Suppressor macrophage treated with lipopolysaccharide for 4 hours (primary cell): ENCODE measurements at places on chromosomes 11 and 22.

DNA sequence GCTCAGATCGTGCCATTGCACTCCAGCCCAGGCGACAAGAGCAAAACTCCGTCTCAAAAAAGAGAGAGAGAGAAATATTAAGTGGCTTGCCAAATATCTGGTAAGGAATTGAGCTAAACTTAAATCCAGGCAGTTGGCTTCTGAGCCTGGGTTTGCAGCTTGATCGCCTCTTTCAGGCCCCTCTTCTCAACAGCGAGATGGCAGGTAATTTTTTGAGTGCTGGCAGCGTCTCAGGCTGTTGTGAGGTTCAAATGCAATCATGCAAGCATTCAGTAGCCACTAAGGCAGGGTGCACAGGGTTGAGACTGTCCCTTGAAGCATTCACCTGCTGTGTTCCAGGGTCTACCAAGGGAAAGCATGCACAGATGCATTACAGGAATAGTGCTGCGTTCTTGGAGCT lies 670 bp upstream of the CTSF start:
- DNase-seq = no peak

DNA sequence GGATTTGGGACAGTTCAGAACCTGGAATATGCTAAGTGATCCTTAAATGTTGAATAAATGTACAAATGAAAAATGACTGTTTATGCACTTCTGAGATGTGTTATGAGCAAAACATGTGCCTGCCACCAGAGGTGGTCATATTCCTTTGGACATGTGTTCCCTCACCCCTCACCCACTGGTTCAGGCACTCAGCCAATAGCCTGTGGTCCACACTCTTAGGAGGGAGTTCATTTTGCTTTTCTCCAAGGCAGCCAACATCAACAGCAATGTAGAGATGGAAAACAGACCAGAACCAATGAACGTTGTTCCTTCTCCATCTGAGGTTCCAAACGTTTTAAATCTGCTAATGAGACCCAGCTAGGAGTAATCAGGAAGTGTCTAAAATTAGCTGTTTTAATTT lies 44.0 kb downstream of the RPUSD4 start:
- DNase-seq = no peak

DNA sequence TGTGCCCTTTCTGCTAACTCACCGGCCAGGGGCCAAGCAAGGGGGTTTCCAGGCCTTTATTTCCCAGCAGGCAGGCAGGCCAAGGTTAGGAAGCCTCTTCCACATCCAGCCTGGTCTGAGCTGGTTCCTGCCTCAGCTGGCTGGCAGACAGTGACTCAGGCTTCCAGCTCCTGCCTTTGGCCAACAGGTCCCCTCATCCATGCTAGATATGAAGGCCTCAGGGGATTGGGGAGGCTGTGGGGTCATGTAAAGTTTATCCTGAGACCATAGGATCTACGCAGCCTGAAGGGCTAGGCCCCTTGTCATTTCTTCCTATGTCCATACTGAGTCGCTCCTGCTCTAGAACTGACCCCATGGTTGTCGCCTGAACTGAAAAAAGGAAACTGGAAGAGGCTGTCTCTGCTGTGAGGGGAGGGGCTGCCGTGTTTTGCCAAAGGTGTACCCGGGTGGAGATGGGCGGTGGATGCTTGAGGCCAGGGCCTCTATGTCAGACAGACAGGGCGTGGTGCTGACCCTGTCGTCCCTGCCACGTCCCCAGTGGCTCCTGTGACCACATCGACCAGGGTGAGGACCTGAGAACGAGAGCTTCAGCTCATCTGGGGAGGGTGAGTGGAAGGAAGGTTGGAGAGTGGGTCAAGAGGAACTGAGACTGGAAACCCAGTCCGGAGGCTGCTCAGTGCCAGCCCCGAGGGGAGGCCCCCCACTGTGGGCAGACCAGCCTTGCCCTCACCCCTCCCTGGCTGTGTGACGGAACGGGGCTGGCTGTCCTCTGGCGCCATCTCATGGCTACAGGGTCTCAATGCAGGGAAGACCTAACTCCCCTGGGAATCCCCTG lies 17.0 kb downstream of the P2RY6 start:
- peak; percentile 94 for DNase-seq

- no peak for DNase-seq
Measured at GRCh38 chr11:132245403-132246385, 875.3 kb downstream of the NTM start.

DNA sequence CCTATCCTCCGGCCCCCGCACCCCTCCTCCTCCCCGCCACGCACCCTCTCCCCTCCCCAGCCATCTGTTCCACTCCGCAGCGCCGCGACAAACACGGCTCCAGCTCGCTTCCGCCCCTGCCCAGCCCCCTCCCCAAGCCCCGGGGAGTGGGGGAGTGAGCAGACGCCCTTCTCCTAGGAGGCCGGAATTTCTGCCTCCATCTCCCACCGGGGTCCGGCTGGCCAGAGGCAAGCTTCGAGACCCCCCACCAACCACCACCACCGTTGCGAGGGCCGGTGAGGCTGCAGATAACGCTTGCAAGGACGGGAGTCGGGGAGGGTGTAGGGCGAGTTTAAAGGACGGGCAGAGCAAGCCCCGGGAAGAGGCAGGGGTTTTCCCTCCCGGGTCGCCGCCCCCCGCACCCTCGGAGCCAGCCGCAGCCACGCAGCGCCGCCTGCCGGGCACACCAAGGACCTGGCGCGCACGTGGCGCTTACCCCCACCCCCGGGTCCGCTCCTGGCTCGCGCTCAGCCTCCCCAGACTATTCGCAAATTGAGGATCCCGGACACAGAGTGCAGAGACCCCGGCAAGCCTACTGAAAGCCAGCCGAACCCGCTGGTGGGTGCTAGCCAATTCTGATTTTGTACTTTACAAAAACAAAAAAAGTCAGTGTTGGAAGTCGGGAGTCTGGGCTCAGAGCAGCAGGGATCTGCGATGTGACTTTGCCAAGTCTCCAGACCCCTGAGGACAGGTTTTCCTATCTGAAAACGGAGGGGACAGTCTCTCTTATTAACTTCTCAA lies 22.6 kb downstream of the RTN4RL2 start:
- DNase-seq = peak; percentile 63

GRCh38 chr22:37547251-37547741 lies 13.0 kb upstream of the CDC42EP1 start:
- DNase-seq = no peak

GRCh38 chr11:60862171-60862570 lies 5.2 kb upstream of the ZP1 start:
- no peak for DNase-seq

- no peak for DNase-seq
Measured at GRCh38 chr11:60933416-60934123, 9.3 kb downstream of the TMEM132A start.

DNA sequence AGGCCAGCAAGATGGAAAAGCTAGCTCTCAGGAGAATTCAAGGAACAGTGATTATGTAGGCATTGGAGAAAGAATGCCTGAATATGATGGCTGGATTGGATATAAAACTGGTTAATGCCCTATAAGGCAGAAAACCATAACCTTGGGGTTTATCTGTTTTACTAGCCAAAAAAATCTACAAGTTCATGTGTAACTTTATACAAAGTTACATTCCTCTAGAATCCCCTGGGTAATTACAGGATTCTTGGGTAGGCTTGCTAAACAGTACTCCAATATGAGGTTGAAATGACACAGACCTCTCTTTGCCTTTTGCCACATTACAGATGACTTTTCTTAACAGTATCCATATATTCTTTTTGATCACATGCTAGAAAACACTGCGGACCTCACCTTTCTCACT lies 26.0 kb downstream of the TSPAN18 start:
- no peak for DNase-seq

DNA sequence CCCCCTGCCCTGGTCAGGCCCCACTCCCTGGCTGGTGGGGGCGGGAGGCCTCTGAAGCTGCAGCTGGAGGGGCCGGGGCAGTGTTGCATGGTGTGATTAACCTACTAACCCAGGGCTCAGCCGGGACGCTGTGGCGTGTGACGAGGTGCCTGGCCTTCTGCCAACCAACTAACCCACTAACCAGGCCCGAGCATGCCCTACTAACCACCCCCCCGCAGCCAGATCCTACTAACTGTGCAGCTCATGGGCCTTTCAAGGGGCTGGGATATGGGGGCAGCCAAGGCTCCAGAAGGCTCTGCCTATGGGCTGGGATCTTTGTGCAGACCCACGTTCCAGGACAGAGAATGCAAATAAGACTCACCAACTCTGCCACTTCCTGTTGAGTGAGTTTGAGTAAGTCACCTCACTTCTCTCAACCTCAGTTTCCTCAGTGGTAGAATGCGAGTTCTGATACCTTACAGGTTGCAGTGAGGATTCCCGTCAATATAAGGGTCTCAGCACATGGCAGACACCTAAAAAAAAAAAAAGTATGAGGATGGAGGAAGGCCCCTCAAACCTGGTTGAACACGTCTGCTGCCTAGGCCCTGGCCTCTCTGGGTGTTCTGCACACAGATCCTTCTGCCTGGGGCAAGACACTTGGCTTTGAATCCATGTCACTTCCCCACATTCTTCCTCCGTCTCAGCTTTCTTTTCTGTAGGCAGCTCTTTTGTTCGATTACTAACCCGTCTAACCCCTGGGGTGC lies 14.1 kb downstream of the MIAT start:
- no peak for DNase-seq

DNA sequence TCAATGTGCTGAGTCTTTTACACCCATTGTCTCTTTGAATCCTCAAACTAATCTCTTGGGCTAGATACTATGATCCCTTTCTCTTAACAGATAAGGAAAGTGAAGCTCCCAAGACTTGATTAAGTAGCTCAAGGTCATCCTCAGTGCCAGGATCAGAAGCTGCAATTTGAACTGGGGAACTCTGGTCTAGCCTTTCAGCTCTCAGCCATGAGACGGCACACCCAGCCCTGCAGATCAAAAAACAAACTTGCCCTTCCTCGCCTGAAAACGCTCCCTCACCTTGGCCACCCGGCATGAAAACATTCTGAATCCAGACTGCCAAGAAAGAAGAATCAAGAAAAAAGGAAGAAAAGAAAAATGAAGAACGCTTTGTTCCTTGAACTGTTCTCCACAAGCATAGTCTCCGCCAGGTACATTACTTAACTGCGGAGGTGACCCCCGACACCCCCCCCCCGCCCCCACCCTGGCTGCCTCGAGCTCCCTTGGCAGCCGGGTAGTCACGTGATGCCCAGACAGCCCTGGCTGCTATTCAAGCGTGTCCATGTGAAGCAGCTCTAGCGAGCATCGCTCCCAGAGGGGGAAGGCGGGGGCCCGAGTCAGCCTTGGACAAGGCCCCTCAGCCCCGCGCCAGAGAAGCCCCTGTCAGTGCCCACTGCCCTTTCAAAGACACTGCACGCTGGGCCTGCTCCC lies 451.2 kb downstream of the MIAT start:
- no peak for DNase-seq

DNA sequence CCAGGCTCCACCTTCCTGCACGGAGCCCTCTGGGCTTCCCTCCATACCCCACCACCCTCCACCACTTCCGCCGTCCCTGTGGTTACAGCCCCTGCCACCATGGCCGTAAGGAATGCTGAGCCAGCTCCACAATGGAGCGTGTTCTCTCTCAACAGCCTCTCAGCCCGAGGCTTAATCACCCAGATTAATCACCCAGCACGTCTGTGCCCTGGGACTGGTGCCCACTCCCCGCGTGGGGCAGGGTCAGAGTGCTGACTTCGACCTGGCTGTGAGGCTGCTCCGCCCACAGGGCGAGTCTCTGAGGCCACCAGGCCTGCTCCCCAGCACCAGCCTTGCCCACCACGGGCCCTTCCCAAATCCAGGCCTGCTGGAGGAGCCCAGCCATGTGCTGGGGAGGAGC lies 4.0 kb upstream of the TH start:
- DNase-seq = no peak

DNA sequence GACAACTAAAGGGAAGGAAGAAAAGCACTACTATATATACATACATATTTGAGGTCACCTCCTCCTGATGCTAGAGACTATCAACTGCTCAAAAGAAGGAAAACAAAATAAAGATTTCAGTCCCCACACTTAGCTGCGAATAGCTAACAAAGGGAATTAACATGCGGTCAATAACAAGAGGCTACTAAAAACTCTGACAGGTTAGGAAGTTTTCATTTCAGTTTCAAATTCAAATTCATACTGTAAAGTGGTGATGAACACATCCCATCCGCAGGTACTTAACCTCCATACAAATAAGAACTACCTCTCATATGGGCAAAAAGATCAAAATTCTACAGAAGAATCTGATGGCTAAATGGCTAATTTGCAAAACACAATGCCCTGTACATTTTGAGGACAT lies 2.6 kb downstream of the NAP1L4 start:
- DNase-seq = no peak

DNA sequence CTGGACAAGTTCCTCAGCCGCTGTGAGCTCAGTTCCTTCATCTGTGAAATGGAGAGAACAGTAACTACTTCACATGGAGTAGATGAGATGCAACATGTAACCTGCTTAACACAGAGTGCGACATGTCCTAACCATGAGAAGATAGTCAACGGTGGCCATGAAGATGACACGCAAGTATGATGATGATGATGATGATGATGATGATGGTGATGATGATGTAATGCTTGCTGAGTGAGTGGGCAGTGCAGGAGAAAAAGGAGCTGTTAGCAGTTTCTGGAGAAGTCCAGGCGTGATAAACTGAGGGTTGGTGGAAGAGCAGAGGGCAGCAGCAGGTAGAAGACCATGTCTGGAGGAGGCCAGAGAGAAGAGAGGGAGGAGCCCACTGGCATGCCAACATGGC lies 90.8 kb upstream of the CD82 start:
- DNase-seq = no peak

GRCh38 chr11:94058630-94059029 lies 37.5 kb downstream of the HEPHL1 start:
- no peak for DNase-seq

- no peak for DNase-seq
Measured at GRCh38 chr11:92236856-92237255, 12.2 kb downstream of the FAT3 start.

DNA sequence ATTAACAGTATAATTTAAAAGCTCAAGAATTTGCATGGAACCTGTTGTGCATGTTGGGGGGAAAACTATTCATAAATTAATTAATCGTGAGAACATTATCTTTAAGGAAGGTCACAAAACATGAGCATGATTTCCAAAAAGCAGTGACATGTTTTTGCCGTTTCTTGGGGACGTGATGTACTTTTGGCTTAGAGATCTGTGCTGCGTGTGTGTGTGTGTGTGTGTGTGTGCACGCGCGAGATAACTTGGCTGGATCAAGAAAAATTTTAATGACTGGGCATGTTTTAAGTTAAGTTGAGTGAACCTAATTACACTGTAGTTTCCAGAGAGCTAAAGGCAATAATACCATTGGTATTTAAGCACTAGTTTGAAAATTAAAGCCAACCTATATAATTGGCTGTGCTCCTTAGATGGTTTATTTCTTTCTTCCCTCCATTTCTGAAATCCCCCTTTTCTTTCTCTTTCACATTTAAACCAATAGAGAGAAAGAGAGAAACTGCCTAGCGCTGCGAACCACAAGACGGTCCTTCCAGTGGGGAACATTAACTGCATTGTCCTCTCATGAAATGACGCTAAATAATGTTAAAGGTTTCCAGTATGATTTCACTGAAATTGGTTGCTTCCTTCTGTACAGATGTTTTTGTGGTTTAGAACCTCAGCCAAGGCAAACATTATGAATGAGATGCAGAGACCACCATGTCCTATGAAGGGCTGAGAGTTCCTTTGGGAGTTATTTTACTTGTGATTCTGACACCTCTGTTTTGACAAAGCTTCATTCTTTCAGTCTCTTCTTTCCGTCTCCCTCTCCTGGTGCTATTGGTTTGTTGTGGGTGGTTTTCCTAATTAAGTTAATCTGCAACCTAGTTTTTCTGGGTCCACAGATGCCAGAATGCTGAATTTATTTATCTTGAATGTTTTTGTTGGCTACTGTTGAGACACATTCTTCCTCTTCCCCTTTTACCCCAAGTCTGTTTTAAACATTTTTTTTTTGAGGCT lies 51.7 kb downstream of the ZBTB16 start:
- DNase-seq = peak; percentile 27
